A673 (cell line): ENCODE measurements at places on chromosomes 6 and 20.

DNA sequence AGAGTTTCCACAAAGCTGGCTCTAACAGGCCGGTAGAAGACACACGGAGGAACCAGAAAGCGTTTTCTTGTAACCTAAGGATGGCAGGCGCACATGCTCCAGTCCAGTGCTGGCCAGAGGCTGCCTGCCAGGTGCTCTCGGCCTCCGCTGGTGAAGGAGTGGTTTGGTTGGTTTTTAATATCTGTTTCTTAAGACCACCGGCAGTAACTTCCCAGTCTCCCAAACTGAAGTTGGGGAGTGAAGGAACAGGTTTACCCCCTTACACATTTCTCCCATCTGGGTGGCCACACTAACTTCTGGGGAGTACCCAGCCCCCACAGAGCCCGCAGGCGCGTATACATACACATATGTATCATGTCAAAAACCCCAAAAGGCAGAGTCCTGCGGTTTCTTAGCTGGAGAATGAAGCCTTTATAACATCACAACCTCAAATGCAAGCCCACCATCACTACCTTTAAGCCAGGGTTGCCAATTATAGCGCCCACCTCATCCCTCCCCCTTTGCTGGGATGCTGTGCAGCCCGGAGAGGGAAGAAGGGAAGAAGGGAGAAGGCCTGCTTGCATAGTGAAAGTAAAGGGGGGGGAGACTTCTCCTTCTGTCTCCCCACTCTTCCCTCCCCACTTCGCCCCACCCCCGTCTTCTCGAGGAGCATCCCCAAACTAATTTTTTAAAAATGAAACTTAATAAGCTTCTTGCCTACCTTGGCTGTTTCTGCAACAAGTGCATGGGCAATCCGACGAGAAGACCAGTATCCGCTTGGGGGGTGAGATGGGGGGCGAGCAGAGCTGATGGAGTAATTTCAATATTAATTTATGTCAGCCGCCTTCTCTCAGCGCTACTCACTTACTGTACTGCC, 1.0 kb downstream of the TRERF1 start:
- DNase-seq = no peak

DNA sequence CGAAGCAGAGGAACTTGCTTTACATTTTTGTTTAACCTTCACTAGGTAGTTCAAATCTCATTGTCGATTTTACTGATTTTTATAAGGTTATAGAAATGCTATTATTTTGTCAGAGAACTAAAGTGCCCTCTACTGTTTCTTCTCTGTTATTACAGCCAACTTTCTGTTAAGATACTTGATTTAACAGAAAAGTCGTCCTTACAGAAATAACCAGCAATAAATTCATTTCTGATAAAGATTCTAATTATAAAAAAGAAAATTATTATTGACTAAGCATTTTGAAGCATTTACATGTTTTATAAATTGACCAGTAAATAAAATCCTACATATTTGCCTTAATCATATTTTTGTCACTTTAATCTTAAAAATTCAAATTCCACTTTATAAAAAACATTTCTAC, 60.8 kb downstream of the OGFRL1 start:
- peak; percentile 52 for DNase-seq

DNA sequence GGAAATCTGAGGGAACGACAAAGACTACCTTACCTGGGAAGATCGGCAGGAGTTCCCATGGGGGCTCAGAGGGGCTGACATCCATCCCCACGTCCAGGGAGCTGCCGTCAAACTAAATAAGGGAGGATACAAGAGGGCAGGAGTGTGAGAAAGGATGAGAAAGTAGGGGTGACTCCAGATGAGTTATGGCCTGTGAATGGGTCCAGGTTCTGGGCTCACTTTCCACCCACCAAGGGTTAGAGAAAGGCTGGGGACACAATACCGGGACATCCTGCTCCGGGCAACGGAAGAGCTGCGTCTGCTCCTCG, 683 bp downstream of the ATF6B start:
- no peak for DNase-seq

DNA sequence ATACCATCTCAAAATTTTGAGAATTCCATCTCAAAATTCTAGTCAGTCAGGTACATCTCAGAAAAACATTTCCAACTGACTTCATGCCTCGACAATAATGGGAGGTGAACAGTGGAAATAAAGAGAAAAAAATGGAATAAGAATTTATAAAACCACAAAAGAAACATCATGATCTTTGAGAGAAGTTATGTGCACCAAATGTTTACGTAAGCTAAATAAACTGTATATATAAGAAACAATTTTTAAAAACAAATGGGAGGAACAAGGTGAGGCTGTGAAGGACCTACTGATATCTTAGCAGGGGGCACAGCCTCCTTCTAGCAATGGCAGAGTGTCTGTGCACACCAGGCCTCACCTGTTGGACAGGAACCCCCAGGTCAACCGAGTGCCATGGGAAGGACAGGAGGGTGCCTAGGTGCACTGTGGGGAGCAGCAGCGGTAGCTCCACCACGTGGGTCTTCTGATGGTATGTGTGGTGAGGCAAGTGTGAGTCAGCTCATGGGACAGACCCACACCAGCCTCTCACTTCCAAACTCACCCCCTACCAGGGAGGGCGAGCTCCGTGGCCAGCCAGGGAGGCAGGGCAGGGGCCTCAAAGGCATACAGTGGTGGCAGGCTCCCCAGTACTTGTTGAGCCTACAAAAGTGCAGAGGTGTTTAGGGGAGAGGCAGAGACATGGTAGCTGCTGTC, 23.2 kb downstream of the DIDO1 start:
- DNase-seq = no peak
